Bronchial epithelial cell (primary cell): ENCODE measurements at places on chromosomes 1 and 21. TPM values are rescaled to one million over a fixed set of nuclear protein-coding genes. Genes with fewer than 3 reads are reported as not detected.

F5 gene
- total RNA-seq = not detected in 2 replicates

C1orf198 gene
- 7.1 and 12.3 TPM in 2 replicates for total RNA-seq

TACSTD2 gene
- 124 and 246 TPM in 2 replicates for total RNA-seq

CCDC18 gene
- 3.4 and 4.1 TPM in 2 replicates for total RNA-seq

ORC1 gene
- 0.26 TPM in 2 replicates for total RNA-seq

OR2T11 gene
- not detected in 2 replicates for total RNA-seq

TTC24 gene
- not detected in 2 replicates for total RNA-seq

CYYR1 gene
- 0.38 and 1.1 TPM in 2 replicates for total RNA-seq

SRGAP2B gene
- total RNA-seq = 24.0 and 40.8 TPM in 2 replicates

EVI5 gene
- total RNA-seq = 21.1 and 42.2 TPM in 2 replicates

ARHGEF10L gene
- total RNA-seq = 6.3 and 14.8 TPM in 2 replicates

LCE2C gene
- not detected in 2 replicates for total RNA-seq

C1orf226 gene
- total RNA-seq = 0.26 TPM in 2 replicates

PPIAL4G gene
- total RNA-seq = not detected in 2 replicates

OR2L2 gene
- not detected in 2 replicates for total RNA-seq

ASTN1 gene
- under 0.01 TPM in 1 of 2 replicates, not detected in the other for total RNA-seq

ATP1A4 gene
- total RNA-seq = not detected in 2 replicates

TRIM46 gene
- total RNA-seq = 0.26 and 0.64 TPM in 2 replicates

CFAP126 gene
- not detected in 2 replicates for total RNA-seq

KIF14 gene
- total RNA-seq = 0.51 and 0.79 TPM in 2 replicates

PLEKHG5 gene
- 42.9 and 45.2 TPM in 2 replicates for total RNA-seq

SASS6 gene
- 1.2 and 1.6 TPM in 2 replicates for total RNA-seq

FAM177B gene
- 0.38 TPM in 1 of 2 replicates, not detected in the other for total RNA-seq

MAP1LC3C gene
- not detected in 2 replicates for total RNA-seq

WNT3A gene
- not detected in 2 replicates for total RNA-seq

CYP4A11 gene
- total RNA-seq = not detected in 2 replicates

SGIP1 gene
- total RNA-seq = 0.79 TPM in 1 of 2 replicates, not detected in the other

VTCN1 gene
- 0.26 and 0.90 TPM in 2 replicates for total RNA-seq

ILDR2 gene
- total RNA-seq = not detected in 2 replicates

CD247 gene
- total RNA-seq = not detected in 2 replicates

VASH2 gene
- not detected in 2 replicates for total RNA-seq

OR2T33 gene
- not detected in 2 replicates for total RNA-seq

HYI gene
- 21.8 and 28.7 TPM in 2 replicates for total RNA-seq

TRIM58 gene
- not detected in 2 replicates for total RNA-seq

APOBEC4 gene
- total RNA-seq = not detected in 2 replicates

OR2T2 gene
- not detected in 2 replicates for total RNA-seq

LIN28A gene
- total RNA-seq = not detected in 2 replicates

CLCNKB gene
- under 0.01 and 0.26 TPM in 2 replicates for total RNA-seq

ADAMTSL4 gene
- 1.2 and 1.6 TPM in 2 replicates for total RNA-seq
